ENCODE measurements at places on chromosomes 2 and 18.

DNA sequence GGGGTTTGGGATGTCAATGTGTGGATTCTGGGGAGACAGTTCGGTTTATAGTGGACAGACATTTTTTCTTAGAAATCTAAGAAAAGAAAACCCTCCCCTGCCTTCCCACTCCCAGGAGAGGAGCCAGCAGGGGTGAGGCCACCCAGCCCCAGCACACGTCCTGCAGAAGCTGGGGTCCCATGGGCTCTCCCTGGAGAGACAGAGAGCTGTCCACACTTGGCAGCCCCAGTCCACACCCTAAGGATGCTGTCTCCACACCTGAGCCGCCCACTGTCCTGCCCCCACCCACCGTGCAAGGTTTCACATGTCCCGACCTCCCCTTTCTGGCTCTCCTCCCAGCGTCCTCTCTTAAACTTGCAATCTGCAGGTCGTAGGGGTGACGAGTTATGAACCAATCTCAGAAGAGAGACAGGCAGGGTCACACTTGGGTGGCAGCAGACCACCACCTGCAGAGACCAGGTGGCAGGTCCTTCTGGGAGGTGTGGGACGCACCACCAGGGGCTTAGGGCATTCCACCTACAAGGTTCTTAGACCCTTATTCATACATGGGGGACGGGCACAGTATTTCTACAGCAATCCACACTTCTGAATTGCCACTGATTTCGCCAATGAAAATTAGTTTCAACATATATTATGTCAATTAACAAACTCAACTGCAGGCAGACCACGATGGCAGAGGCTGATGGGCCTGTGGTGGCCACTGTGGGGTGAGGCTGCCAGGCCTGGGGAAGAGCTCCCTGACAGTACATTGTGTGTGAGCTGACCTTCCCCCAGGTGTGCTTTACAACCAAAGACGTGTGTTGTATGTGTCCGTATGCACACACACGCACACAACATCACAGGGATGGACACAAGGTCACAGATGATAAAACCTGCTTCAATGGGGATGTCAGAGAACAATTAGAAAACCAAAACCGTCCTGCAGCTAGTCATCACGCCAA is 158.5 kb downstream of the TPO start:
- DNase-seq = no peak

- no peak for DNase-seq
These were observed 15.6 kb downstream of the WDSUB1 start for GRCh38 chr2:159270744-159271379.

- DNase-seq = no peak
These were observed 132.9 kb upstream of the SH3BP4 start for GRCh38 chr2:234818937-234819336.

DNA sequence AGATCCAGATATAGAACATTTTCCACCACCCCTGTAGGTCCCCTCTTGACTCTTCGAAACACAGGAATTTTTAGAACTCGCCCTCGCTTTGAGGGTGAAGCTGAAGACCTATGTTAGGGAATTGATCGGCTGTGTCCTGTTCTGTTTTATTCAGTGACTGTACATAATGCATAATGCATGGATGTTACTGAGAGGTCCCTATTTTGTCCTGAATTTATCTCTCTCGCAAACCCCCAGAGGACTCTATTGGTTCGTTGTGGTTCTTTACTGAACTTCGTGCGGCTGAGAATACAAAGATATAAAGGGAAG is 431 bp upstream of the EIF5B start:
- DNase-seq = no peak

DNA sequence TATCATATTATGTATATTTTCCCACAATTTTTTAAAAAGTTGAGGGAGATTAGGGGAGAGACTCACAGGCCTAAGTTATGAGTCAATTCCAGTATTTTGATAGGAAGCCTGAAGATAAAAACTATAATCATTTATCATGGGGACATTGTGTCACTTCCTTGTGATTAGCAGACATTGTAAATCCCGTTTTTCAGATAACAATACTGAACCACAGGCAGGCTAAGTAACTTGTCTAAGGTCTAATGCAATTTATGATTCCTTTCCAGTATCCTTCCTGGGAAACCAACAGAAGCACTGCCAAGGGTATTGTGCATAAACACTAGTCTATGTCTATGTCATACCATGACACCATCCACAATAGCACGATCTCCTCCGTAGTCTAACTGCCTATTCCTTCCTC is 235.2 kb upstream of the PIK3C3 start:
- no peak for DNase-seq

GRCh38 chr2:146392186-146392585 is 1452.6 kb upstream of the ACVR2A start:
- no peak for DNase-seq
